ENCODE measurements at places on chromosomes 12 and 14.

- DNase-seq: no peak
Observed at GRCh38 chr12:54605138-54605970, 16.9 kb upstream of the PPP1R1A start.

DNA sequence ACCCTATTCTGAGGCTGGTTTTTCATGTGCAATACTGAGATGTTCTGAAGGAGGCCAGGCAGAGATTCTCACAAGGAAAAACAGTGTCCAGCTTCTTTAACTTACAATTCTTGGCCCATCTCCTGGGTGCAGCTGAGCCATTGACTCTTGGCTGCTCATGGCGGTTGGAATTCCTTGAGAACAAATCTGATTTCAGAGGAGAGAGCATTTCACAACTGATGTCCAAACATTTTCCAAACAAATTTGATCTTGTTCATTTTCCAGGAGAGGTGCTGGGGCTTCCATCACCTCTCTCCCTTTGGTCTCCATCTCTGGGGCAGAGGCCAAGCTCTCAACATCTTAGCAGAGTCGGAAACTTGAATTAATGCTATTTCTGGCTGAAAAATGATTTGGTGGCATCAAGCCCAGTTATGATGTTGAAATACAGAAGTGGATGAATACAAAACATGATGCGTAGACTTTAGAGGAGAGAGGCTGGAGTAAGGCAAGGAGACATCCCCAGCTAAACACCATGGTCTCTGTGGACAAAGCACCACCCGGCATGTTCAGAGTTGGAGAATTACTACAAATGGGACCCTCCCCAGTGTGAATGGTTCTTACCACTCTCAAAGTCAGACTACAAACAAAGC, 593.0 kb downstream of the VRK1 start:
- no peak for DNase-seq

GRCh38 chr12:120529641-120530417, 871 bp upstream of the COQ5 start:
- DNase-seq: no peak

DNA sequence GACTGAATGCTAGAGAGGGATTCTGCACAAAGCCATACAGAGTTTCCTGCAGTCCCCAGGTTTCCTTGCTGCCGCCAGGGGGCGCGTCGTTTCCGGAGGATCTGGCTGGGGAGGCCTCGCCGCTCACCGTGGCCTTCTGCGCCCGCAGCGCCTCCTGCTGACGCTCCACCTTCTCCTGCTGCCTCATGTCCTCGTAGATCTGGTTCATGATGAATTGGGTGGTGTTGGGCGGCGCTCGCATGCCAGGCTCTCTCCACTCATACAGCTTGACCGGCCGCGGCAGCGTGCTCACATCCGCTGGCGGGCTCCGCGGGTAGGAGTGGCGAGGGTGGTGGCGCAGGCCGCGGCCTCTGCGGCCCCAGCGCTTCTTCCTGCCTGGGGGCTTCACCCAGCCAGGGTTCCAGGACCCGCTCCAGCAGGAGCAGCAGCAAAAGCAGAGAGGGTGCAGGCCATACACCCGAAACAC, 987 bp downstream of the CCER1 start:
- DNase-seq: no peak

- no peak for DNase-seq
Observed at GRCh38 chr12:86741531-86741930, 485.3 kb upstream of the MGAT4C start.

- DNase-seq: no peak
Observed at GRCh38 chr14:104894331-104895206, 29.5 kb downstream of the CEP170B start.

- no peak for DNase-seq
Observed at GRCh38 chr12:638953-639557, 24.2 kb downstream of the NINJ2 start.

DNA sequence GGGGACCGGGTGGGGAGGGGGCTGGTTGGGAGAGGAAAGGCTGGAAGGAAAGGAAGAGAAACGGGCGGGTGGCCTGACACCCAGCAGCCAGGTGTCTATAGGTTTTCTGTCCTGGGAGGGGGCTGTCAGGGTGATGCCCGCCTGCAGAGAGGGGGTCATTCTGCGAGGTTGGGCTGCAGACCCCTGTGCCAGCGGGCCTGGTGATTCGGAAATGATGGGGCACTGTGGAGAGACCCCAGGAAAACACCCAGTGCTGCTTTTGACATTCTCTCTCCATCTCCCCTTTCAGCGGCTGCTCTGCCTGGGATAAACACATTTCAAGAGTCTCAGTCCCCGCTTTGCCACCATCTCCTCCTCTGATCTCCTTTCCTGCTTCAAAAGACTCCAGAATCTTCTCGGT, 168.5 kb upstream of the RTL1 start:
- DNase-seq: no peak
